ENCODE measurements at places on chromosomes 5 and 9. TPM values are rescaled to one million over a fixed set of nuclear protein-coding genes. Genes with fewer than 3 reads are reported as not detected.

TAF11L10 gene
- not detected for total RNA-seq

- DNase-seq = no peak
Observed at GRCh38 chr9:88378317-88378716, 9.9 kb upstream of the SPIN1 start.

DNA sequence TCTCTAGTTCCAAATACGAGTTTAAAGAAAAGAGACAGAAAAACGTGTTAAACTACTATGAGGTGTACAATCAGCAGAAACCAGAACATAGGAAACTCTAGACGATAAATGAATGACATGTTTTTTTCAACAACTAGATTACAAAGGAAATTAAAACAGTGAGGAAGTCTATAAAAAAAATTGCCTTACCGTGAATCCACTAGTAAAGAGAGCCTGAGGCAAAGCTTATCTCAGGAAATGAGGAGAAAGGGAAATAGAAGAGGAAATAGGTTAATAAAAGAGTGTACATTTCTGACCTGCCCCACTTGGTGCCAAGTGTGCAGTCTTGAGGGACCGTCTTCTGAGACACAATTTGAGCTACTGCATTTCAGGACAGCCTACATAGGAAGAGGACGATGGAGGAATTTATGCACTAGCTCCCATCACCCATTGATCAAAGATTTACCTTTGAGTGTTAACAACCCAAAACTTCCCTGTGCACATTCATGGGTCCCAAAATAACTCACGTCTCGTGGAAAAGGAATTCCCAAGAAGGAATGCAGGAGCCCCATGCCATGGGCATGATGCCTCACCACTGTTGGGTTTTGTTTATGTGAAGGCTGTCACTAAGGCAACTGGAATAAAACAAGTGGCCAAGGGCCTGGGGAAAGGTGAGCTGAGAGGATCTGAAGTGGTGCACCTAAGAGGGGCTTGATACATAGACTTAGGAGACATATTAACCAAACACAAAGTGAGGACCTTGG, 53.6 kb upstream of the SLC1A3 start:
- DNase-seq = peak; percentile 48

DNA sequence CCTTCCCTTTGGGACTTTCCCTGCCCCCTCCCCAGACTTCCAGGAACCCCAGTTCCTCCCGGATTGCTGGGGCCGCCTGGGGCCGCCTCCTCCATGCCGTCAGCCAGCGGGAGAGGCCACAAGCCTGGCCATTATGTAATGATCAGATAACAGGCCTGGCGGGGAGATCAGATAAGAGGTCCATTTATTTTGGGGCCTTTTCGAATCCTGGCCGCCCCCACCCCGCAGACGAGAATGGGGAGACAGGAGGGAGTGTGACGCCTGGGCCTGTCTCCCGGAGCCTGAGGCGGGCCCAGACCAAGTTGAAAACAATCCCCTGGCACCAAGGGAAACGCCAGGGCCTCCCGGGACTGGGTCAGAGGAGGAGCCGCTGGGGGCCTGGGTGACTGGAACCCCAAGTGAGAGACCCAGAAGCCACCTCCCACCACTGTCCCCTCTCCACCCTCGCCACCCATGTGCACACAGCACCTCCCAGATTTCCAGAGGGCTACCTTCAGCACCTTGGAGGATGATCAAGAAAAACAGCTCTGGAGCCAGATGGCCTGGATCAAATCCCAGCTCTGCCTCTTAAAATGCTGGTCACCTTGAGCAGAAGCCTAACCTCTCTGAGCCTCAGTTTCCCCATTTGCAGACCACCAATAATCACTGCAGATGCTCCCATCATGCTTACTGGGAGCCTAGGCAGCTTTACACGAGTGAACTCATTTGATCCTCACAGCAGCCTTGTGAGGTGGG, 7.8 kb downstream of the ENG start:
- DNase-seq = no peak

DNA sequence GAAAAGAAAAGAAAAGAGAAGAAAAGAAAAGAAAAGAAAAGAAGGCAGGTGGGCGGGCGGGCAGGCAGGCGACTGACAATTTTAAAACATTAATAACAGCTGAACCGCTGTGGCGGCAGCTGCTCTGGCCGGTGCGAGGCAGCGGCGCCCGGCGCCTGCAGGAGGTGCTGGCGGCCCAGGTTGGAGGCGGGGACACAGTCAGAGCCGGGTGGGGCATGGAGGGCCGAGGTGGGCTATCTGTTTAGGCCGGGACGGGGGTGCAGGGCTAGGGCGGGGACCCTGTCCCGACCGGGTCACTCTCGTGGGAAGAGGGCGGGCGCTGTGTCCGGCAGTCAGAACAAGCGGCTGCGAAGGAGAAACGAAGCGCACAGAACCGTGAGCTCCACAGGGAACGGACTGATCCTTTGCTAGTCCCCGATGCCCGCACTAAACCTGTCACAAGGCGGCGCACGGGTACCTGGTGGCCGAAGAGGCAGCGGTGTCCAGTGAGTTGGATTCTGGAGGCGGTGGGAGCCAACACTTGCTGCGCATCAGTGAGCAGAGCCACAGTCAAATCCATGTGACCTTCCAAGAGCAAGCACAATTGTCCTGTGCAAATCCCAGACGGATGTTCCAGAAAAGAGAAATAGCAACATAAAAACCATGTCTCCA, 13.6 kb upstream of the ALDOB start:
- peak; percentile 71 for DNase-seq

GRCh38 chr5:132013711-132014110, 2.3 kb upstream of the ACSL6 start:
- no peak for DNase-seq

- DNase-seq = no peak
Observed at GRCh38 chr9:79551586-79551985, 20.2 kb upstream of the TLE4 start.

DNA sequence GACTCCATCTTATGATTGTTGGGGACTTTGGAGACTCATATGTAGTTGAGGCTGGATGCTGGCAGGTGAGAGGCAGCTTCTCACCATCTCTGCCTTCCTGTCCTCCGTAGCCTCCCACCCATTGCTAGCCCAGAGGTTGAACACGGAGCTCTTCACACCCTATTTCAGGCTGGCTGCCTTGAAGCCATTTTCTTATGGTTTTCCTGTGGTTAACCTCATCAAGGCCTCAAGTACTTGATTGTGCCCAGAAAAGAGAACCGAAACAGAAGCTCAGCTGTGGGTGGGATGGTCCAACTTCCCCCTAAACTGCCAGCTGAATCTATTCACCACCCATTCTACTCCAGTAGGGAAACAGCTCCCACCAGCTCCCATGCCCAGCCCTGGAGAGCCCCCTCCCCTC, 102.9 kb downstream of the LIFR start:
- peak; percentile 28 for DNase-seq

ANKHD1 gene
- 29.0 TPM for total RNA-seq

DNA sequence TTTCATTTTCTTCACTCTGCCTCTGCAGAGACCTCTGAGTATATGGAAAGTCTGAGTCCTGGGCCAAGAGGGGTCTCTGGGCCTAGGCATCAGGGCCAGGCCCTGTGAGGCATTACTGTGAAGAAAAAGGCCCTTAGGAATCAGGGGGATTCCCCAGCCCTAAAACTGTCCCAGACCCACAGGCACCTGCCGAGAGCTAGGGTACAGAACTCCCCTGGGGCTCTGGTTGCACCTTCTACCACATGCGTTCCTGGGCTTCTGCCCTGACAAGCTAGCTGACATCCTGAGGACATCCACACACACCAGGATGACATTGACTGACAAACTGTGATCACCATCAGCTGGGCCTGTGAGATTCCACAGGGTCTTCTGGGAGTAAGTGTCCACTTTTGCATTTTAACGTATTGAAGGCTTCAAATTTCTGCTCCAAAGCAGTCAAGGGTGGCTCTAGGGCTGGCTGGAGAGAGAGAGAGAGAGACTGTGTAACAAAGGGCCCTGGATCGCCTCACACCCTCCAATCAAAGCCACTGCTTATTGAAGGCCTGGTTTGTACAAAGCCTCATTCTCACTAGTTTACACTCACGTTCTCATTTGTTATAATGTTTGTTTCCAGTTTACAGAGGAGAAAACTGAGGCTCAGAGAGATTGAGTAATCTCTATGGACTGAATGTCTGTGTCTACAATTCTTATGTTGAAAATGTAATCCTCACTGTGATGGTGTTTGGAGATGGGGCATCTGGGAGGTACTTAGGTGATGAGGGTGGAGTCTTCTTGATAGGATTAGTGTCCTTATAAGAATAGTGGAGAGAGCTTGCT, 45.1 kb downstream of the TGFBI start:
- no peak for DNase-seq

- DNase-seq = peak; percentile 32
Observed at GRCh38 chr5:148457183-148457620, 73.4 kb downstream of the FBXO38 start.

DNA sequence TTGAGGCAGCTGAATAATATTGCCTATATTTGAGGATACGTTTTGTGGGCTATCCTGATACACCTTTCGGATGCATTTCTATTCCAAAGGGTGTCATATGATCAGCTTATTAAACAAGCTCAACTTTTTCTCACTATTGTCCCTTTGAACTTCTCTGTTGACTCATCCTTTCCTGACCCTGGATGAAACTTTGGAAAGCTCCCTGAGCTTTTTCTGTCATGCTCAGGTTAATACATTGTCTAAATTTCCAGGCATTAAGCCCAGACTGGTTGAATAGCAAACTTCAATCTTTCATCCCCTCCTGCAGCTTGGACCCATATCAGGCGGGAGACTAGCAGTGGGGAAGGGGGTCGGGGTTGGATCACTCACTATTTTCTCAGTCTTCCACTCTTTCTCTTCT, 104.9 kb upstream of the PTPN3 start:
- DNase-seq = no peak

GDNF gene
- total RNA-seq = 1.4 TPM

GKAP1 gene
- total RNA-seq = 1.9 TPM

- DNase-seq = no peak
Observed at GRCh38 chr5:62283861-62284260, 22.1 kb upstream of the KIF2A start.

MYORG gene
- total RNA-seq = 3.1 TPM

DNA sequence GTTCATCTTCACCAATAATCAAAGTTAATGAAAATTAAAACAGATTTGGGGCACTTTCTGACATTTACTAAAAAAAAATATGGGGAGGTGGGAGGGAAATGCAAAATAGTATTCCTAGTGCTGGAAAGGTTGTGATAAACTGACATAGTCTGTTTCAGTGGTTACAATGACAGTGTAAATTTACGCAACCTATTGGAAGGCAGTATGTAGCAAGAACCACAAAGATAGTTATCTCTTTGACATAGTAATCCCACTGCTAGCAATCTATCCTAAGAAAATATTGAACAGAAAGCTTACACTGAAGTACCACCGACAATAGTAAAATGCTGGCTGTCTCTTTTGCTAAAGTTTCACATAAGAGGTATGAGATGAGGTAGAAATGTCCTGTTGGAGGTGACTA, 15.1 kb upstream of the EPB41L4B start:
- no peak for DNase-seq

- no peak for DNase-seq
Observed at GRCh38 chr5:127013407-127013806, 17.0 kb downstream of the MARCHF3 start.

HTR1A gene
- total RNA-seq = not detected

TTC23L gene
- total RNA-seq = not detected

DNA sequence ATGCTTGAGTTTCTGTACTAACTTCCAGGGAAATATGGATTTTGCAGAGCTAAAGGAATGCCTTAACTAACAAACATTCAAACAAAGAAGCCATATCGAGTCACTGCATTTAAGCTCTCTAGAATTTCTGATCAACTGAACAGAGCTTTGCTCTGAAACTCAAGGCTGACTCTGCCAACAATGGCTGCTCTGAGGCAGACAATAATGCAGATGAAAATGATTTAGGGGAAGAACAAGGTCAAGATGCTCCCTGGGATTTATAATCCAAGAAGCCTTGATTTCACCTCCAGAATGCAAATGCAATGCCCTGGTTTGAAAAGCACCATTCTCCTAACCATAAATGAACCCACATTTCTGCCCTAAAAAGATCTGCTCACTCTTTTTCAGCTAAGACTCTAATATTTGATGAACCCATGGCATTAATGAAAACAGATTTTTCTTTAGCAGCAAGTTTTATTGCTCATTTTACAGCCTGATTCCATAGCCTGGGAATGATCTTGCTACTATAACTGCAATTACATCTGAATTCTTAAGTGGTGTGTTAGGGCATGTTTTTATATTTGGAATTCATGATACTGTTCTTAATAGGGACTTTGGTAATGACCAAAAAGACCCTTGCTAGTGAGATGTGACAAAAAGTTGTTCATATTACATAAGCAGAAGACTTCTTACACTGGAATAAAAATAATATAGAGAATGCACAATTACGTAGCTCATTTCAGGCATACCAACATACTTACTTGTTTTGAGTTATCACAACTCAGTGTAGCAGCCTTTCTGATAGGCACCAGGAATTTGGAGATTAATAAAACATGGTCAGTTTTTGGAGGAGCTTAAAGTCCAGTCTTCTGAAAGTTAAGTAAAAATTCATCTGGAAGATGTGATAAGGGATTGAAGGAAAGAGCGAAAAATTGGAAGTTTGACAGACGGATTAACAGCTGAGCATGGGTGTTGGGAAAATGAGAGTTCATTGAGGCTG, 169.4 kb downstream of the TRPM3 start:
- no peak for DNase-seq

SLC45A2 gene
- not detected for total RNA-seq

C9 gene
- total RNA-seq = not detected

CTNND2 gene
- total RNA-seq = 0.18 TPM

DNA sequence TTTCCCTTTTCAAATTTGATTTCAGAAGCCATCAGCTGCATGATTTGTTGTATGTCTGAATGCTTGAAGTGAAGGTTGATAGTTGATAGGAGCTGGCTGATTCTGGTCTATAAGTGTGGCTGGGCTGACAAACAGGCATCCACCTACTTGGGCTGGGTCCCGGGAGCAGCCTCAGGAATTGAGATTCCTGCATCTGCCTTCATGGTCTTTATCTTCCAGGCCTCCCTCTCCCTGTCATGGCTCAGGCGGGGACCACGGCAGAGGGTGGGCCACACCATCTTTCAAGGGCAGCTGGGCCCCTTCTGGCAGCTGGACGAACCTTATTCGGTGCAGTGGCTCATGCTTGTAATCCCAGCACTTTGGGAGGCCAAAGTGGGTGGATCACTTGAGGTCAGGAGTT, 55.9 kb downstream of the ROPN1L start:
- DNase-seq = no peak

DNA sequence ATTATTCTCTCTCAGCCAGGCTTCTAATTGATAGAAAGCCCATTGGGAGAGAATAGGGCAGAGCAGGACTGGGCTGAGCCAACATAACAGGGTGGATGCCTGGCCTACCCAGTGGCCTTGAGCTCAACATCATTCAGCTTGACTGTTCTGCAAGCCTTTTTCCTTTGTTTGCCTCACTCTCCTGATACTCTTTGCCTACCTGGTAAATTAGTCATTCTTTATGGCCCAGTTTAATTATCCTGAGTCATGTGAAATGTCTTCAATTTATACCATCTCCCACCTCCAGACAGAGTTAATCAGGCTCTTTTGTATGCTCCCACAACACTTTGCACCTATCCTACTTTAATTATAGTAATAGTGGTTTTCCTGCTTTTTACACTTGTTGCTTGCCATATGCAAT, 13.6 kb downstream of the GLRA1 start:
- DNase-seq = no peak

DNA sequence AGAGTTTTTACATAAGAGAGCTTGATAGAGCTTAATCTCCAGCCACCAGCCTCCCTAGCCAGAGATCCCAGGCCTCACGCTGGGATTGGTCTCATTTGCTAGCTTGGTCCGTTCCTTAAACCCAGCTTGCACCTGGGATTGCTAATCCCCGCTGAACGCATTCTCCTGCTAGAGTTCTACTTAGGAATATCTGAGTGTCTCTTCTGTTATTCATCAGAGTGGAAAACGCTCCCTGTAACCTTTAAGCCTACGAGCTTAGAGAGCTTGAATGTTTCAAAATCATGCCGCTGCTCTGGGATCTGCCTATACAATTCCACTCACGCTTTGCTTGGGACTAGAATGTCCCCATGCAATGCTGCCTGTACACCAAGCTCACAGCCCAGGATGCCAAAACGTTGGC, 201.8 kb downstream of the NSG2 start:
- DNase-seq = no peak

All from HT1080 (cell line).